CD4-positive, alpha-beta T cell treated with Interleukin-6 at 100 ng/mL for 8 hours (primary cell): ENCODE measurements at places on chromosomes 1 and 21.

- DNase-seq, result no peak
Measured at GRCh38 chr1:115240297-115240696, 97.8 kb downstream of the NGF start.

DNA sequence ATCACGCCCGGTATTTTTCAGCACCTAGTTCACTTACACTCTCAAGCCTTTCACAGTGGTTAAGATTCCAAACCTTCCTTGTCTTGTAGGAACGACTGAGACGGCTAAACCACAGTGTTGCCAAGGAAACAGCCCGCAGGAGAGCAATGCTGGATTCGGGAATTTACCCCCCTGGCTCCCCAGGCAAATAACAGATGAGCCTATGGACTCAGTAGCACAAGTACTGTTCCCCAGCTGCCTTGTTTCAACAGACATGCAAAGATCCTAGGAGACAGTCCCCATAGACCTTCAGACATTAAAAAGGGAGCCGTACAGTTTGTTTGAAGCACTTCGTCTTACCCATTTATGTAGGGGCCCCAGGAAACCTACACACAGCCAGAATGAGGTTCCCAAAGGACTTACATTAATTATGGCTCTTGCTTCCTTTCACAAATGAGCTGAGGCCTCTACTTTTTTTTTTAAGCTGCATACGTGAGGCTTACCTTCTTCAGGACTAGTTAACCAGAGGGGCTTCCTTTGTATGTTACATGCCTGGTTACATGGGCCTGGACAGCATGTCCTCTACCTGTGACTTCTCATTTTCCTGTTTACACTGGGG is 2.7 kb downstream of the SNAPIN start:
- DNase-seq, result no peak

- no peak for DNase-seq
Measured at GRCh38 chr1:3741566-3742438, 10.4 kb upstream of the CCDC27 start.

- DNase-seq, result no peak
Measured at GRCh38 chr1:159581422-159581821, 6.2 kb upstream of the APCS start.

- DNase-seq, result no peak
Measured at GRCh38 chr1:178652506-178653490, 72.2 kb upstream of the RALGPS2 start.

GRCh38 chr1:24964811-24965570 is 34.9 kb upstream of the RUNX3 start:
- peak; percentile 92 for DNase-seq

GRCh38 chr1:68449901-68450300 is at the start of gene RPE65:
TSS of gene RPE65 (minus strand) at chr1:68449954. CDS start at chr1:68449905, 49 bp downstream.
- no peak for DNase-seq

DNA sequence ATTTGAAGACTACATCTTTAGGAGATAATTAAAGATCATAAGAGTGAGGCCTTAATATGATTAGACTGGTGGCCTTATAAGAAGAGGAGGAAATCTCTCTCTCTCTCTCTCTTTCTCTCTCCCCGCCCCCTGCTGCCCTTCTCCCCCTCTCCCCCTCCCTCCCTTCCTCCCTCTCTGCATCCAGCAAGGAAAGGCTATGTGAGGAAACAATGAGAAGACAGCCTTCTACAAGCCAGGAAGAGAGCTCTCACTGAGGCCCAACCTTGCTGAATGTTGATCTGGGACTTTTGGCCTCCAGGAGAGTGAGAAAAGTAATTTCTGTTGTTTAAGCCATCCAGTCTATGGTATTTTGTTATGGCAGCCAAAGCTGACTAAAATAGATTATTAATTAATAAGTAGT is 21.6 kb downstream of the FOXD3 start:
- no peak for DNase-seq

DNA sequence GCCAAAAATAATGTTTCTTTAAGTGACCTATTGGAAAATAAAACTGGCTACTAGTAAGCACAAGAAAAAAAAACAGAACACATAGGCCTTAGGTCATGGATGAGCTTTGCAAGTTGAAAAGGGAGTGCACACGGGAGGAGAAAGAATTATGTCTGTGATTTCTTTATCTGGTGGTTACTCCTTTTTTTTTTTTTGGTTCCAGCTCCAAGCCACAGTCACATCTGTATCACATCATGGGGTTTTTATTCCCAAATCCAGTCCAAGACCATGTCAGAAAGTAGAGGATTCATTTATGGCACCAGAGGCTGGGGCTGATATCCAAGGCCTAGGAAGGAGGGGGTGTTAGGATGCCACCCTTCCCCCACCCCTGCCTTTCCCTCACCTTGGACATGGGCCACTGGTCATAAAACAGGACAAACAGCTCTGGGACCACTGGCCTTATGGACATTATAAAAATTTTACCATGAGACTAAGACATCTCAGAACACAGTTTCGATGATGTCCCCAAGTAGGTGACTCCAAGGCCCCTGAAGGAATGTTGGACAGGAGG is 10.3 kb upstream of the HEYL start:
- no peak for DNase-seq

GRCh38 chr1:222053790-222054294 is 312.0 kb upstream of the DUSP10 start:
- DNase-seq, result no peak

GRCh38 chr1:203671047-203671446 is 44.4 kb downstream of the ATP2B4 start:
- DNase-seq, result no peak

GRCh38 chr1:110549831-110550230 is 30.9 kb upstream of the KCNA10 start:
- no peak for DNase-seq

GRCh38 chr1:167084757-167085156 is 5.4 kb downstream of the GPA33 start:
- no peak for DNase-seq

DNA sequence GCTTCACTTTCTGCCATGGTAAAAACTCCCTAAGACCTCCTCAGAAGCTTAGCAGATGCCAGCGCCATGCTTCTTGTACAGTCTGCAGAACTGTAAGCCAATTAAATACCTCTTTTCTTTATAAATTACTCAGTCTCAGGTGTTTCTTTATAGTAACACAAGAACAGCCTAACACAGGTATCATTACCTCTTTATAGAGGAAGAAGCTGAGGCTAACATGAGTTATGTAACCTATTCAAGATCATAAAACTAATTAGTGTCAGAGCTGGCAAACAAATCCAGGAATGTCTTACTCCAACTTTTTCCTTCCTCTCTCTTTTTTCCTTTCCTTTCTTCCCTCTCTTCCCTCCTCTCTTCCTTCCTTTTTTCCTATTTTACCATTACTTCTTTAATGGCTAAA is 9.3 kb downstream of the NTMT2 start:
- DNase-seq, result no peak

DNA sequence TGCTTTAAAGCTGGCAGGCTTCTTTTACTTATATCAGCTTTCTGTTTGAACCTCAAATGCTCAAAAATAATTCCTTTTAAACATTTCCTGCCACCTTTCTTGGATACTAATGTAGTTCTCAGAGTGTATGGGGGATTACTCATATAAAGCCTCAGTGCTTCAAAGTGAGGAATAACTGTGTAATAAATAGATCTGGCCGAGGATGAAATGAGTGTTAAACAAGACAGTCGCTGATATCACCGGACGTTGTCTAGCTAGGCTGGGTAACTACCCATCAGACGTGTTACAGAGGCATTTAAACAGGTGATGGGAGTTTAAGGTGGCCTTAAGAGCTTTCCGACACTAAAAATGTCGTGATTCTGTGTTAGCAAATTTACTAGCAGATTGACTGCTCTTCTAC is 53.1 kb downstream of the VANGL2 start:
- DNase-seq, result no peak

- DNase-seq, result no peak
Measured at GRCh38 chr1:10980094-10980577, 32.3 kb upstream of the TARDBP start.

DNA sequence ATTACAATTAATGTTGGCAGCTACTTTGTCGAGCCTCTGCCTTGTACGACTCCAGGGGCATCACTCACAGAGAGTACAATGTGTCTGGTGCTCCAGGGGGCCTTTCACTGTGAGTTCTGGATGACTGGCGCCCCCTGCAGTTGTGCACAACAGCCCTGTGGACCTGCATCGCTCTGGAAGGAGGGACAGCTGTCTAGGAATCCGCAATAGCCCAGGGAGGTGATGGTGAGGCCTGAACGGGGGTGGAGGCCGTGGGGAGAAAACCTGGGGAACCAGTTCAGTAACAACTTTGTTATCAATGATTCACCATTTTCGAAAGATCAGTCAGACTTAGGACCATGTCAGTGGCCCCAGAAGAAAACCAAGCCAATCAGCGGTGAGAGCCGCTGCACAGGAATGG is 189.1 kb downstream of the KAZN start:
- no peak for DNase-seq

- no peak for DNase-seq
Measured at GRCh38 chr1:244965185-244966030, 101.1 kb upstream of the HNRNPU start.

GRCh38 chr1:98205291-98206017 is 284.6 kb upstream of the DPYD start:
- DNase-seq, result no peak

GRCh38 chr1:214108097-214108446 is 120.3 kb downstream of the PROX1 start:
- DNase-seq, result no peak

DNA sequence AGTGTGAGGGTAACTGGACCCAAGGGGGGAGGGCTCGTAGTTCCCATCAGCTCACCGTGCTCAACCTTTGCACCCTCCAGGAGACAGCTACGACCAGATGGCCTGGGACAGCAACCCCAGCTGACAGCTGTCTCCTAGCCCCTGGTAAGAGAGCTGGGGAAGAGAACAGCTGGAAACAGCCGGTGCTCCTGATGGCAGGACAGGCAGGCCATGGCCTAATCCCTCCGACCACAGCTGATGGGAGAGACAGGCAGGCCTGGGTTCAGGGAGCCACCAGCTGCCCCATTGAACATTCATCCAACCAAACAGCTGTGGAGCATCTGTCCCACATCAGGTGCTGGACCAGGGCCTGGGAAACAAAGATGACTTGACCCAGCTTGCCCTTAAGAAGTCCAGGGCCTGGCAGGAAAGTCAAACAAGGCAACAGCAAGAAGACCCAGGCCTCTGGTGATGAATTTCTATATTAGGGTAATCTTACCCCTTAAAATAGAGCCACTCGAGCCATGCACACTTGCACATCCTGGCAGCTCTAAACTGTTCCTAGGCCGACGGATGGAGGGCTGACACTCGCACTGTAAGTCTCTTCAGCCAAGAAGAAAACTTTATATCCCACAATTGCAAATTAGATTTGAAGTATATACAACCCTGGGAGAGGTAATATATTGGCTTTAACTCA is 12.2 kb downstream of the OLFML2B start:
- no peak for DNase-seq

GRCh38 chr1:61898658-61899057 is 156.4 kb downstream of the PATJ start:
- no peak for DNase-seq

- DNase-seq, result peak; percentile 16
Measured at GRCh38 chr1:66333466-66334199, 200.3 kb upstream of the SGIP1 start.

- no peak for DNase-seq
Measured at GRCh38 chr1:63787875-63788274, 14.1 kb downstream of the ROR1 start.

DNA sequence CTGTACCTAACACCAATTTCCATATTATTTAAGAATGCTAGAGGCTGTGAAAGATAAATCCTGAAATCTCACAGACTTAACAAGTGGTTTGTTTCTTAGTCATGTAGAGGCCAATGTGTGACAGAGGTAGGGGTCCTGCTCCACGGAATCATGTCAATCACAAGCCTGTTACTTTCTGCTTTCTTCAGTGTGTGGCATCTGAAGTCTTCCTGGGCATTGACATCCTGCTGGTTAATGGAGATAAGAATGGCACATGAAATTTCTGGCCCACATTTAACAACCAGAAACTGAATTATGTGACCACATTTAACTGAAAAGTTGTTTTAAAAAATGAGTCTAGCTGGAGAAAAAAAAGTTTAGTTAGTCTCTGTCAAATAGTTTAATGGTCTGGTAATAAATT is 68.3 kb upstream of the PLA2G4A start:
- no peak for DNase-seq

DNA sequence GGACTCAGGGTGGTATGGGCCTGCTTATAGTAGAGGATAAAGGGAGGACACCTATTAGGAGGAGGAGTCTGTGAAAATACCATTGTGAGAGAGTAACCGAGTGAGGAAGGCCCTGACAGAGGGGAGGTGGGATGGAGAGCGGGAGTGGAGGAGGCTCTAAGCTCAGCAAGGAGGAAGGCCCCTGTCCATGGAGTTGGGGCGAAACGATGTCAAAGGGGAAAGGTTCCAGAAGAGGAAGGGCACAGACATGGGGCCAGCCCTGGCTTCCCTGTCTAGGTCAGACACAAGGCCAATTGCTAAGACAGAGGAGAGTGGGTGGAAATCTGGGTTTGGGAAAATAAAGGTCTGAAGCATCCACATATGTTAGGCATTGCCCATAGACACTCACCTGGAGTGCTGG is 44.2 kb downstream of the ELK4 start:
- no peak for DNase-seq

DNA sequence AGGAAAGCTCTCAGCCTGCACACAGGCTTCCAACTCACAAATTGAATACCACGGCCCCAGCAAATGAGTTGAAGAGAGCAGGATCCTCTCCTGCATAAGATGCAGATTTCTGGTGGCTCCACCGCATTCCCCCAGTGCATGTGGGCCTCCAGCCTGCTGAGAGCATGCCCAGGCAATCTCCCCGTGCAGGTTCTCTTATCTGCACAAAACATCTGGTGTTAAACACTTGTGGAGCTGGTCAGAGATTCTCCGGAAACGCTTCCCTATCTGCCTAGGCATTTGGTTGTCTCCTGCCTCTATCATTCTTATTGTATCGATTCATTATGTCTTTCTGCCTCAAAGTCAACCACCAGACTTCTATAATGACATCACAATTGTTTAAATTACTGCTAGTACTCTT is 1349.0 kb upstream of the B3GALT2 start:
- DNase-seq, result no peak

DNA sequence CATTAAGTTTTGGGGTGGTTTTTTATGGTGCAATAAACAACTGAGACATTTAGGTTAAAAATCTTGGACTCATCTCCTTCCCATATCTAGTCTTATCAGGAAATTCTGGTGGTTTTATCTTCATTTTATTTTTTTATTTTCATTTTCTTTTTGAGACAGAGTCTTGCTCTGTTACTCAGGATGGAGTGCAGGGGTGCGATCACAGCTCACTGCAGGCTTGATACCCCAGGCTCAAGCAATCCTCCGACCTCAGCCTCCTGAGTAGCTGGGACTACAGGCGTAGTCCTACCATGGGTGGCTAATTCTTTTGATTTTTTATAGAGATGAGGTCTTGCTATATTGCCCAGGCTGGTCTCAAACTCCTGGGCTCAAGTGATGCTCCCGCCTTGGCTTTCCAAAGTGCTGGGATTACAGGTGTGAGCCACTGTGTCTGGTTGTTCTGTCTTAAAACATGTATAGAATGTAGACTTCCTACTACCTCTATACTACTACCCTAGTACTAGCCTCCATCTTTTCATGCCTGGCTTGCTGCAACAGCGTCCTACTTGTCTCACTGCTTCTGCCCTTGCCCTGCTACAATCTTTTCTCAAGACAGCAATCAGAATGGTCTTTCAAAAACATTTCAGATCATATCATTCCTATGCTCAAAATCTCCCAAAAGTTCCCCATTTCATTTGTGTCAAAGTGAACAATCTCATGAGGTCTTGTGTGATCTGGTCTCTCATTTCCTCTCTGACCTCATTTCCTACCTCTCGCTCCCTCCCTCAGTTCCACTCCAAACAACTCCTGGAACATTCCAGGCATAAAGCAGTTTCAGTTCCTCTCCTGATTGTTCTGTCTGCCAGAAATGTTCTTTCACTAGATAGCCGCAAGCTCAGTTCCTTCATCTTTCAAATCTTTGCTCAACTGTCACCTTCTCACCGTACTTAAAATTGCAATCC is 5.9 kb upstream of the FCGR2A start:
- no peak for DNase-seq
